GF-D8 (cell line): ENCODE measurements at places on chromosomes 4 and X.

- DNase-seq: no peak
Measured at GRCh38 chrX:154082396-154083125, 15.0 kb downstream of the MECP2 start.

GRCh38 chrX:23503835-23504539 is 163.3 kb upstream of the PRDX4 start:
- DNase-seq: no peak

DNA sequence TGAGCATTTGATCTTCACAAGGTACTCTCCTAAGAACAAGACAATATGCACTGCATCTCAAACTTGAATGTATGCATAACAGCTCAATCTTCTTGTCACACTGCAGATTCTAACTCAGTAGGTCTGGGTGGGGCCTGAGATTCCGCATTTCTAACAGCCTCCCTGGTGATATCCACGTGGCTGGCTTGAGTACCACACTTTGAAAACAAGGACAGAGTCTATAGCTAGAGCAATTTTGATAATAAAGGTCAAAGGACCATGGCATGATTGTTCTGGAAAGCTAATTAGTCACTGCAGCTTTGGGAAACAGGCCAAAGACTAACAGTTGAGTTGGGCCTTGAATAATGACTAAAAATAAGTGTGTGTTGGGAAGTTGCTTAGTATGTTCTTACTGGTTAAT is 213.3 kb downstream of the GBA3 start:
- DNase-seq: no peak

GRCh38 chr4:100294356-100294755 is 104.1 kb upstream of the DDIT4L start:
- DNase-seq: no peak

DNA sequence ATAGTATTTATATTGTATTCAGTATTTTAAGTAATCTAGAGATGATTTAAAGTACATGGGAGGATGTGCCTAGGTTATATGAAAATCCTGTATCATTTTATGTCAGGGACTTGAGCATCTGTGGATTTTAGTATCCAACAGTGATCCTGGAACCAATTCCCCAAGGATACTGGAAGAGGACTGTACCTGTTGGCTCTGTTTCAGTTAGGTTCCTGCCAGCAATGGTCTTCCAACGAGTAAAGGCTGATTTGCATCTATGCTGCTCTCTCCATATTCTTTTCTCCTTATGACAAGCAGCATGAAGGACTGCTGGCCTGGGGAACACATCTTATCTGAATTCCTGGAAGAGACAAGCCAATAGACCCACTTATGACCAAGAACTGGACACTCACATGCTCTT is 34.9 kb downstream of the ASB9 start:
- DNase-seq: no peak

DNA sequence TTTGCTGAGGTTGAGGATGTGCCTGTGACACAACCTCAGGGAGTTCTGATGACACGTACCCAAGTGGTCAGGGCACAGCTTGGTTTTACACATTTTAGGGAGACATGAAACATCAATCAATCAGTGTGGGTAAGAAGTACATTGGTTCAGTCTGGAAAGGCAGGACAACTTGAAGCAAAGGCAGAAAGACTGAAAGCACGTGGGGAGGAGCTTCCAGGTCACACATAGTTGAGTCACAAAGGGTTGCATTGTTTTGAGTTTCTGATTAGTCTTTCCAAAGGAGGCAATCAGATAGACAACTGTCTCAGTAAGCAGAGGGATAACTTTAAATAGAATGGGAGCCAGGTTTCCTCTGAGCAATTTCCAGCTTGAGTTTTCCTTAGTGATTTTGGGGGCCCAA is 1910.0 kb upstream of the AGA start:
- no peak for DNase-seq

- no peak for DNase-seq
Measured at GRCh38 chrX:95058815-95059214, 1384.8 kb downstream of the FAM133A start.

- DNase-seq: no peak
Measured at GRCh38 chr4:101419336-101420135, 72.2 kb upstream of the PPP3CA start.

DNA sequence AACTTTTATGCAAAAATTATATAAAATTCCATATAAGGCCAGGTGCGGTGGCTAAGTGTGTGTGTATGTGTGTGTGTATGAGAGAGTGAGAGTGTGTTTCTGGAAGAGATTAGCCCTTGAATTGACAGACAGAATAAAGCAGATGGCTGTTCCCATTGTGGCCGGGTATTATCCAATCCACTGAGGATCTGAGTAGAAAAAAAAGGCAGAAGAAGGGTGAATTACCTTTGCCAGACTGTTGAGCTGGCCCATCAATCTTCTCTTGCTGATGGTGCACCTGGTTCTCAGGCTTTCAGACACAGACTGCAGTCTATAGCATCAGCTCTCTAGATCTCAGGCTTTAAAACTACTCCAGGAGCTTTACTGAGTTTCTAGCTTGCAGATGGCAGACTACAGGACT is 92.2 kb upstream of the SLIT2 start:
- no peak for DNase-seq

DNA sequence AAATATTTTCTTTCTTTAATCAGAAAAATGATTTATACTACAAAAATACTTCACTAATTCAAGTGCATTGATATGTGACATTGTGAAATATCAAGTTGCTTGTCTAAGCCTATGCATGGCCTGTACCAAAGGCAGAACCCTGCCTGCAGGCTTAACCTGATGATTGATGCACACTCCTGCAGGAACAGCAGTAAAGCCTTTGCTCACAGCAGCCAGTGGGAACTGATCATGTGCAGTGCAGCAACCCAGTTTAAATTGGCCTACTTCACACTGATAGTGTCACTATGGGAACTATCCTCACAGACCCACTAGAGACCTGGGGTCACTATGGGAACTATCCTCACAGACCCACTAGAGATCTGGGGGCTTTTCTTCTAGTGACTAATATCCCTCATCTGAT is 603.8 kb downstream of the RAPGEF2 start:
- no peak for DNase-seq

- DNase-seq: no peak
Measured at GRCh38 chr4:1323635-1324442, 23.2 kb upstream of the UVSSA start.

DNA sequence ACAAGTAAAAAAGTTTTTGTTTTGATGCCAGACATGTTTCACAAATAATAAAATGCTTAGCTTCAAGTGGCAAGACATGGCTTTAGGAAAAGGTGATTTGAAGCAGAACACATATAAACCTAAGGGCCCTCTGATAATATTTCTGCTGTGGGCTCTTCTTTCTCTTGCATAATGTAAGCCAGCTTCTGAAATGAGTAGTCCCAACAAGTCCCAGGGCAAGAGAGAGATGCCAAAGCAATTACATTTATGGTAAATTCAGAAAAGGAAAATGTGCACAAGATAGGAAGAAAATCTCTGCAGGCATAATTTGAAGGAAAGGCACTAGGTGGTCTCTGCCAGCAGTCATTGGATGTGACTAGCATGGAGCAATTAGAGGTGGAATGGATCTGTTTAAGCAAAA is 170.8 kb upstream of the GALNT7 start:
- DNase-seq: no peak

- DNase-seq: no peak
Measured at GRCh38 chr4:15148691-15149090, 146.4 kb downstream of the CPEB2 start.

DNA sequence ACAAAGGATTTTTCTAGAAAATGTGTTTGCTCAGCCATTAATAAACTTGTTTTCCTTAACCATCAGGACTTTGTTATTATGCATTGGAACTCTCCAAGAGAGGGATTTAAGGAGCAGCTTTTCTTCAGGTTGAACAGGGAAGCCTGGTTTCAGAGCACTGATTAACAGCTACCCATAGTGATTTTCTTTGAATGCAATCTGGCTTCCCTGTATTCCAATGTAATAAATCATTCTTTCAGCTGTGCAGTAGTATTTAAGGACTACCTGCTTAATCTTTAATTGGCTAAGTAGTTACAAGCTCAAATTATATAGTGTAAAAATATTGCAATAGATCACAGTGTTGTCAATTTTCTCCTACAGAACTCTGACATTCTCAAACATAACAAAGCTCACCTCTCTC is 77.5 kb downstream of the TMEM156 start:
- no peak for DNase-seq

DNA sequence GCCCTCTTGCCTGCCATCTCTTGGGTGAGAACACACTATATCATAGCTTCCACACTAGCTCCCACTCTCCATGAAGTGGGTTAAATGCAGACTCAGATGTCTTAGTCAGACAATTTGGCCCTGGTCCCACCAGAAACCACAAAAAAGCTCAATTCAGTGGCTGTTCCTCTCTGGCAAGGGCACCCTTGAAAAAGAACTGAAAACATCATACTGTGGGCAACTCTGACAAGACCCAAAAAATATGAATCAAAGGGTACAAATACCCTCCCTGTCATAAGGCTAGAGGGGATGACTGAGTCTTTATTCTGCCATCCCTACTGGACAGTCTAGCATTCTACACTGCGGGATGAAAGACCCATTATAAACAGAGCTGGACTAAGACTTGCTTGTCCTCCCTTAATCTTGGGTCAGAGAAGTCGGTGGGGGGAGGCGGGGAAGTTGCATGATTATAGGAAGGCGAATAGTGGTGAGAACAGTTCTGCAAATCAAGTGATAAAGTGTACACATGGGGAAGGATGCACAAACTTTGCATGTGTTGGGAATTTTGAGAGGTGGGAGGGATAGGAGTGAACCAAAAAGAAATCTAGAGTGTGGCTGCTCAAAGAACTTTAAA is 172.1 kb downstream of the OPHN1 start:
- DNase-seq: no peak

- no peak for DNase-seq
Measured at GRCh38 chrX:77484045-77484444, 36.9 kb downstream of the FGF16 start.

DNA sequence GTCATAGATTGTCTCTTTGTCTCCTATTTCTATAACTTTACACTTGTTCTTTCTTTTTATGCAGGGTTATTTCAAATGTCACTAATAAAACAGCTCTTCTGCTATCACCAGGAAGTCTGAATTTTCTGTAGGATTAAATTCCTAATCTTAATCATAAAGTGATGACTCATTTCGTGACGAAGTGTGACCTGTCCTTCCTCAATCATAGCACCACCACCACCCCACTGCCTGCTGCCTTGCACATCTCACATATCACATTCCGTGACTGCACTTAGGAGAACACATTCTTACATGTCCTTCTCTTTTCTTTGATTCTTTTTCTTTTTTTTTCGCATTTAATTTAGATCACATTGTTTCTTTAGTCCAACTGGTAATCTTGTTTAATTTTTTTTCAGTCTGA is 57.7 kb upstream of the UGT2B7 start:
- DNase-seq: no peak

- DNase-seq: no peak
Measured at GRCh38 chr4:148061141-148061481, 329.2 kb downstream of the ARHGAP10 start.

DNA sequence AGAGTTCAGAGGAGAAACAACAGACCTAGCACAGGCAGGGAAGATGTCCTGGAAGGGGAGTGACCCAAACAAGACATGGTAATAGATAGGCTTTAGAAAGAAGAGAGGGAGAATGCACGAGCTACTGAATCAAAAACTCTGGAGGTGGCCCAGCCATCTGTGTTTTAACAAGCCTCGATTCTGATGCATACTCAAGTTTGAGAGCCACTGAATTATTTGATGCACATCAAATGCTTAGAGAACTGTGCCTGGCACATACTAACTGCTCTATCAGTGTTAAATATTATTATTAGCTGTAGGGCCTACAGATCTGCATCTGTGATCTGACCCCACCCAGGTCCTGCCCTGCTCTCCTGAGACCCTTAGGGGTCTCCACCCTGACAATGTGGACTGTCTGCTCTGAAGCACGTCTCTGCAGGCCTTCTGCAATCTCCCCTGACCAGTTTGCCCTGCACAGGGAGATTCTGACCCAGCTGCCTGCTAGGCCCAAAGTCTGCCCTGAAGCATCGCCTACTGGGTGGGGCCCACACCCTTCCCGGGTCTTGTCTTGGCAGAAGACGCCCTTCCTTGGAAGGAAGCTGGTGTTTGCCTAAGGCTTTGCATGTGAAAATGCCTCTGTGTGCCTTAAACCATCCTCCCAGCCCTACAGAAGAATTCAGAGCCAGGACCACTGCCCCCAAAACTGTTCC is 201.5 kb upstream of the KLF3 start:
- no peak for DNase-seq

DNA sequence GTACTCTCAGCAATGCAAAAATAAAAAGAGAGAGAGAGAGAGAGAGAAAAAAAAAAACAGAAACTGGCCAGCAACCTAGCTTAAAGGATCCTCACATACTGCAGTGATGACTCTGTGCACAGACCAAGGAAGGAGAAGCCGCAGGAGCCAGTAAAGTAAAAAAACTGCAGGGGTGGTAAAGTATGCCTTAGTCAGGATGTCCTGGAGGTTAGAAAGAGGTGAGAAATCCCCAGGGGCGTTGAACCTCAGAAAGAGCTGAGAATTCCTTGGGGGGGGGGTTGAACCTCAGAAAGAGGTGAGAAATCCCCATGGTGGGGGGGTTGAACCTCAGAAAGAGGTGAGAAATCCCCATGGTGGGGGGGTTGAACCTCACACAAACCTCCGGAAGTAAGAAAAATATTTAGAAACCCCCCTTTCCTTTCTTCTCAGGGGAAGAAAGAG is 48.0 kb downstream of the MAGEA9 start:
- no peak for DNase-seq

GRCh38 chrX:11886745-11887144 is 128.7 kb downstream of the MSL3 start:
- DNase-seq: no peak

GRCh38 chr4:53815281-53815680 is 224.0 kb upstream of the LNX1 start:
- DNase-seq: no peak

DNA sequence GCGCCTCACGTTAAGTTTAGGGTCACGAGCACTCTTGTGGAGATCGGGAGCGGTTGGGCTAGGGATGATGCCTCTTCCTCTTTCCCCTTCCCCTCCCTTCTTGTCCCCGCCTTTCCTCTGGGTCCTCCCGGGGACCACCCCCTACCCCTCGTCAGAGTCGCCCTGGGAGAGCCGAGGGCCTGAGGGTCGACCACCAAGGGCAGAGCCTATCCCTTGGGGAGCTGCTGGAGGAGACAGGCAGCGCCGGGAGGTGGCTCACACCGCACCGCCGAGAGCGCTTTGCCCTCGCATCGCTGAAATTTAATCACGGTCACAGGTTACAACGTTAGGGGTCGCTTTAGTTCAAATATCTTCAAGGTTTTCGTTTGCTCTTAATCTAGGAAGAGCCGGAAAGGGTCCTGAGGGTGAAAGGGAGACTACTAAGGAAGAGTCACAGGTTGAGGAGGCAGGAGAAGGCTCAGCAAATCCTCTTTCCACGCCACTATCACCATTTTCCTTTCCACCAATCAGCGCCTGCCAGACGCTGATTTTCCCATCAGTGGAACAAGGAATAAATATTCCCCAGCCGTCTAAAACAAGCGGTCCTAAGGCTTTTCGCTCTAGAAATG is 528 bp upstream of the SNCA start:
- DNase-seq: no peak

DNA sequence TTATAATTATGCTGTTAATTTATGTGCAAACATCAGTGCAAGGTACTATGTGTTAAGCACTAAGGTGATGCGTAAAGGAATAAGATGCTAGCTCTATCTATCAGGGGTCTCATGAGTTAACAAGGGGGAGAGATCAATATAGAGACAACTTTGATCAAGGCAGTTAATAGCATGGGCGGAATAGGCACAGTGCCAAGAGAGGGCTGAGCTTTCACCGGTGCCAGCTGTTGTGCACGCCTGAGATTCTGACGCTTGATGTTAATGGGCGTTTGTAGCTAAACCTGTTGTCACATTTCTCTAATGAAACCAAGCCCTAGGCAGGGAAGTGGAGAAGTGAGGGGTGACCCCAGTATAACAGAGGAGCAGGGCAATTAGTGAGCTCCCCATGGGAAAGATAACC is 86.0 kb upstream of the NMU start:
- DNase-seq: no peak
